ENCODE measurements at places on chromosomes 5 and 9.

DNA sequence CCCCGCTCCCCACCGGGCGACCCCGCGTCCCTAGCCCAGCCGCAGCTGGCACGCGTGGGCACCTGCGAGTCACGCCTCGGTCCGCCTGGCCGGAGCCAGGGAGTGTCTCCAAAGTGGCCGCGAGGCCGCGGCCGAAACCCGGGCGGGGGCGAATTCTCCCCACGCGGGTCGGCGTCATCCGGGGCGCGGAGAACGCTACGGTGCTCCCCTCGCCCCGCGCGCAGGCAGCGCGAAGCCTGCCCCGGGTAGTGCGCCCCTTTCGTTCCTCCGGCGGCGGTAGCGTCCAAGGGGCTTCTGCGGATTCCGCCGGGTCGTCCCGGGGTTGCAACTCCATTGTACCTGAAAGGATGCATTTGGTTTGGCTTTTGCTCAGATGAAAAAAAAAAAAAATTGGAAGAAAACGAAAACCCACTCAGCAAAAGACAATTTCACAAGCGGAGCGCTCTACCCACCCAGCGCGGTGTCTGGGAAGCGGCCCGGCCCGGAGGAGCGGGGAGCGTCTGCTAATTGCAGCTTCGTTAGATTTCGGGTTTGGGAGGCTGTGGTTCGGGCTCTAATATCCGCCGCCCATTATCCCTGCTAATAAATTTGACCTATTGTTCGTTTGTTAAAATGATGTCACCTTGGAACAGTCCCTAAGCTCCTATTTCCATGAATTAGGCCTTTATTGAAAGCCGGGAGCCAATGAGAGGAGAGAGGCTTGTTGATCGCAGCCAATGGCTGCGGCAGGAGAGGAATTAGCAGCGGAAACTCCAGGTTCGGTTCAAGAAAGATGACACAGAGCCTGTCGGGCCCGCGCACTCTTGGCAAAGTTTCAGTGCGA is at the start of gene TLX3:
Gene TLX3 (plus strand): TSS at position 796 of the 823 bp plus-strand sequence. CDS start 118 bp downstream, outside the sequence.
- no peaks in the 10 kb centered on the region for H3K36me3 ChIP-seq
- peak within 1 kb of the TSS; percentile 12 for H3K4me3 ChIP-seq
- no peak within 1 kb of the TSS for H3K27ac ChIP-seq

DNA sequence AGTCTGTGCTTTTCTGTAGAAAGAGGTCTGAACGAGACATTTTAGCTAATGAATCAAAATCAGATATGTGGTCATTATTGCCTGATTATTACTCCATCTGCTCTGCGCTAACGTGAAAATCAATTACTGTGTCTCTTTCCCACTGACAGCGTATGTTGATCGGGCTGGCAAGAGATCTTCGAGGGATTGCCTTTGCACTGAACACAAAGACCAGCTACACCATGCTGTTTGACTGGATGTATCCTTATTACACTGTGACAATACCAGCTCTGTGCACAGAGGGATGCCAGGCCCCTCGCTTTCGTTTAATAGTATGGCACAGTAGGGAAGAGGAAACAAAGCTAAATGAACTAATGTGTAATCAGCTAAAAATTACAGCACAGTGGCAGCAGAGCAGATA is 103.7 kb upstream of the TLX3 start:
- no peaks in the 10 kb centered on the region for H3K27me3 ChIP-seq
- no peaks in the 10 kb centered on the region for H3K4me1 ChIP-seq
- H3K27ac ChIP-seq: no peak overlapping the region
- no peak overlapping the region for H3K4me3 ChIP-seq
- no peak for DNase-seq

- peaks cover 18% of the 10 kb centered on the region for H3K27me3 ChIP-seq
- H3K27ac ChIP-seq: no peak overlapping the region
Observed at GRCh38 chr9:68996462-68996861, 17.5 kb downstream of the PRKACG start.

DNA sequence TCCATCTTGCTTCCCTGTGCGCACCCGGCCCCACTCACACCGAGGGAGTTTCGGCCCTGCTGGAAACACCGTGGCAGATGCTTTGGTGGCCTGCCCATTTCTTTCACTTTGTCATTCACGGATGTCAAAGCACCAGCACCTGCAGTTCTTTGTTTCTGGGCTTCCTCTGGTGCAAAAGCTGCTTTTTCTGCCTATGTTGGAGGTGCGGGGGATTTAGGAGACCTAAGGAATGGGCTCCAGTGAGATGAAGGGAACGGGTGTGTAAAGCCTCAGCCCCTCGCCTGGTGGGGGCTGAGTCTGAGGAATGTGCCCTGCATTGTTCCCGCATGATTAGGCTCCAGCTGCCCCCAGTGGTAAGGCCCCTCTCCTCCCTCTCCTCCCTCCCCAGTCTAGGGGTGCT is 62.3 kb downstream of the THBS4 start:
- H3K27ac ChIP-seq: no peak overlapping the region
- peaks cover 9% of the 10 kb centered on the region for H3K4me1 ChIP-seq
- H3K36me3 ChIP-seq: no peaks in the 10 kb centered on the region
- no peak overlapping the region for H3K4me3 ChIP-seq
- no peaks in the 10 kb centered on the region for H3K27me3 ChIP-seq

DNA sequence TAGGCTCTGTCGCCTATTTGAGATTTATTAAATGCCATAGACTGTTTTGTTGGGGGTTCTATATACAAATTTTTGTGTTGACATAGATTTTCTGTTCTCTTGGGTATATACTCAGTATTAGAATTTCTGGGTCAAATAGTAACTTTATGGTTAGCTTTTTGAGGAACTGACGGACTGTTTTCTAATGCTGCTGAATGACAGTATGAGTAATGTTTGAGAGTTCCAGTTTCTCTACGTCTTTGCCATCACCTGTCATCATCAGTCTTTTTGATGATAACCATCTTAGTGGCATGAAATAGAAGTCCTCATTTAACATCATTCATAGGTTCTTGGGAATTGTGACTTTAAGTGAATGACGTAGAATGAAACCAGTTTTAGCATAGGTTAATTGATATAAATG is 60.1 kb downstream of the CCDC171 start:
- no peak overlapping the region for H3K4me3 ChIP-seq
- H3K36me3 ChIP-seq: no peaks in the 10 kb centered on the region
- DNase-seq: no peak
- H3K27me3 ChIP-seq: no peaks in the 10 kb centered on the region

GRCh38 chr5:122077366-122078115 is 518 bp downstream of the LOX start:
- peak overlapping the region; percentile 87 for H3K27ac ChIP-seq
- H3K4me1 ChIP-seq: no peaks in the 10 kb centered on the region
- no peaks in the 10 kb centered on the region for H3K27me3 ChIP-seq
- peaks cover 28% of the 10 kb centered on the region for H3K36me3 ChIP-seq

- H3K27me3 ChIP-seq: no peaks in the 10 kb centered on the region
- no peak overlapping the region for H3K4me3 ChIP-seq
- H3K27ac ChIP-seq: no peak overlapping the region
Observed at GRCh38 chr5:131794586-131794985, 2.2 kb downstream of the FNIP1 start.
